ENCODE measurements at places on chromosomes 6 and 20.

GRCh38 chr6:14276667-14277404 lies 159.3 kb downstream of the CD83 start:
- no peak for DNase-seq

- no peak for DNase-seq
Observed at GRCh38 chr20:3407040-3407770, at the start of gene DNAAF9. Gene DNAAF9 (minus strand): TSS chr20:3407669. CDS start chr20:3407557, 112 bp downstream.

GRCh38 chr6:47066418-47066817 lies 24.3 kb upstream of the ADGRF1 start:
- DNase-seq, result no peak

DNA sequence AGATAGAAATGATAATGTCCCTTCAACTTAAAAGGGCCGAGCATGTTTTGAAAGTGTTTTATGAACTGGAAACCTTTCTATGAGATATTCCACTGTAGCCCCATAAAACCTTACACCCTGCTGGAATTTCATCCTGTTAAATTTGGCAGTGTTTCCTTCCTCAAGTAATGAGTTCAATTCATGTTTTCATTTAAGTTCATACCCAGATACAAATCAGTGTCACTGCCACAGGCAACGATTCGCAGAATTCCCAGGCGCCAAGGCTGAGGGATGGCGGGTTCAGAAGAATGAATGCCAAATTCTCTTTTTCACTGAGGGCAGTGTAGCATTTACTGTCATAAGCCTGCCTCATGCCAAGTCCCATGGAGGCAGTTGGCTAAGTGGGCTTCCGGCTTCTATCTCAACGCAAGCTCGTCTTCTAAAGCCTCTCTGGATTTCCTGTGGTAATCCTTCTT lies 511.8 kb upstream of the ID4 start:
- no peak for DNase-seq

GRCh38 chr6:30135147-30135546 lies 793 bp upstream of the TRIM40 start:
- DNase-seq, result no peak

GRCh38 chr6:138811866-138812265 lies 16.0 kb downstream of the ECT2L start:
- no peak for DNase-seq

DNA sequence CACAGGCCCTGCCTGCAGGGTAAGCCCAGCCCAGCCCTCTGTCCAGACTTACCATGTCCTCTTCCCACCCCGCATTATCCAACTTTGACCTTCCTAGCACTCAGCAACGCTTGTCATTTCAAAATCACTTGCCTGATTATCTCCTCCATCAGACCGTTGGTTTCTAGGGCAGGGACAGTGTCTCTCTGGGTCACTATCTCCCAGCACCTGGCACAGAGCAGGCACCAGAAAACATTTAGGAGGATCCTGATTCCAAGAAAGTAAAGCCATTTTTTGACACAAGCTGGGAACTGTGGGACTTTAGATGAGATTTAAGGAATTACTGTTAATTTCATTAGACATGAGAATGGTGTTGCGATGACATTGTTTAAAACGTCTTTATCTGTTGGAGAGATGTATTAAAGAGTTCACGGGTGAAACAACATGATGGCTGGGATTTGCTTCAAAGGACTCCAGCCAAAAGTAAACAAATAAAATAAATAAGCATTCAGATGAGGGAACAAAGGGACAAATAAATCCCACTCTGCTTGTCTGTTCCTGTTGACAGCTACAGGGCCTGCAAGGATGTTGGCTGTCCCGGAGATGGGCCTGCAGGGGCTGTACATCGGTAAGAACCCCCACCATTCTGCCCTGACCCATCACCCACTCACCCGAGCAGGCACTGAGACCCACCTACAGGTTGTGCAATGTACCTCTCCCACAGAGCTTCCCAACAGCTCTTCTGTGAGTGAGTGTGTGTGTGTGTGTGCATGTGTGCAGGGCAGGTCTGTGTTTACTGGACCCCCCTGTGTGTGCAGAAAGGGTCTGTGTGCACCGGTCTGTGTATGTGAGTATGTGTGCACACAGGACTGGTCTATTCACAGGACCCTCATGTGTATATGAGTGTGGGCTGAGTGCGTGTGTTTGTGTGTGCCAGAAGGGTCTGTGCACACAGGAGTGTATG lies 5.9 kb downstream of the HSPA12B start:
- no peak for DNase-seq

All from cerebellar nuclear complex (tissue), 1 donor.